ENCODE measurements at places on chromosomes 2 and 18.

DNA sequence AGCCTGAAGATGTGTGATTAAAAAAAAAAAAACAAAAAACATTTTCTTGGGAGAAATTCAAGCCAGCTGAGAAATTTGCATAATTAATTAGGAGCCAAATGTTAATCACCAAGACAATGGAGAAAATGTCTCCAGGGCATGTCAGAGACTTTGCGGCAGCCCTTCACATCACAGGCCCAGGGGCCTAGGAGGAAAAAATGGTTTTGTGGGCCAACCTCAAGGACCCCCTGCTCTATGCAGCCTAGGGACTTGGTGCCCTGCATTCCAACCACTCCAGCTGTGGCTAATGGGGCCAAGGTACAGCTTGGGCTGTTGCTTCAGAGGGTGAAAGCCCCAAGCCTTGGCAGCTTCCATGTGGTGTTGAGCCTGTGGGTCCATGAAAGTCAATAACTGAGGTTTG lies 241.9 kb upstream of the THUMPD2 start:
- no peak for DNase-seq

DNA sequence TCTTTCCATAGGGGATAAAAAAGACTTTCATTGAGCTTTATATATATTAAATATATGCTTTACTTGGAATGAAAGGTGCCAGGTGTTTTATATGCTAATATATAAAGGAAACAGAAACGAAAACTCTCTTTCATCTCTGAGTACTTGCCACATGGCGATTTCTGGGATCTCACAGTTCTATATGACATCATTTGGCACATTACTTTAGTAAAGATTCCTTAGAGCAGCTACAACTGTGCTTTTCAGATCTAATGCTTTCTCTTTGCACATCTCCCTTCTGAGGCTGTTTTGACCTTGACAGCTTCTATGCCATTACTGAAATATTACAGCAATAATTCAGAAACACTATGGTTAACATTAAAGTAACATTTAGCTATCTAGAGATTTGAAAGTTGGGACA lies 1082.9 kb upstream of the CDH2 start:
- DNase-seq = no peak

DNA sequence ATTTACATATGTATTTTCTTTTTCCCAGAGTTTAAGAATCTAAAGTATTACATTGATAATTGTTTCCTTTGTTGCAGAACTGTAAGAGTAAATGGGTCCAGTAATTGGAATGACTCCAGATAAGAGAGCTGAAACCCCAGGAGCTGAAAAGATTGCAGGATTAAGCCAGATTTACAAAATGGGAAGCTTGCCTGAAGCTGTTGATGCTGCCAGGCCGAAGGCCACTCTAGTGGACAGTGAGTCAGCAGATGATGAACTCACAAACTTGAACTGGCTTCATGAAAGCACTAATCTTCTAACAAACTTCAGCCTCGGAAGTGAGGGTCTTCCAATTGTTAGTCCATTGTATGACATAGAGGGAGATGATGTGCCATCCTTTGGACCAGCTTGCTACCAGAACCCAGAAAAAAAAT lies 183.8 kb upstream of the STON1 start:
- no peak for DNase-seq

GRCh38 chr2:26982102-26982742 lies 11.8 kb downstream of the MAPRE3 start:
- DNase-seq = no peak
